ENCODE measurements at places on chromosomes 5 and 9.
A peak's percentile ranks its signal among the peaks of the same experiment; 100 is the strongest.

DNA sequence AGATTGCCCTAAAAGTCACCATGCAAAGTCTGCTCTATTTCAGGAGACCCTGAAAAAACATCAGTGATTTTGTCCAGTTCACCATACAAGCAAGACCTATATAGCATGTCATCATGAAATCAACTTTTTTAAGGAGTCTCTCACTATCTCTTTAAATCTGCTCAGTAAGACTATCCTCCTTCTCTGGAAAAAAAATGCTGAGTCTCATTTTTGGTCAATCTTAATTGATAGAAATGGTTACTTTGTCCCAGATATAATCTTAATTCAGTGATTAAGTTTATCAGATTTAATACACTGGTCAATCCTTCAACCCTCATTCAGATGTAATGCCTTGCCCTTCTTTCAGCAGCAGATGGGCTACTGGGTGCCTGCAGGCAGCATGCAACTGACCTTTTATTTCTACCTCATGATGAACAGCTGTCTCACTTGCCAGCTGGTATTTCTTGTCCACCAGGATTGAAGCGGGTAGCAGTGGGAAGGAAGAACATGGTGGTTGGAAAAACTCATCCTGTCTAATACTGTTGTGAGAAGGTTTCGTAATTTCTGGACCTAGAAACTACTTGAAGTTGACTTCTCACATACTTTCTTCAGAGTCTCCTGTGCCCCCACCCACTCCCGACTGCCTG, 375.3 kb downstream of the DNAH5 start:
- DNase-seq, result no peak

DNA sequence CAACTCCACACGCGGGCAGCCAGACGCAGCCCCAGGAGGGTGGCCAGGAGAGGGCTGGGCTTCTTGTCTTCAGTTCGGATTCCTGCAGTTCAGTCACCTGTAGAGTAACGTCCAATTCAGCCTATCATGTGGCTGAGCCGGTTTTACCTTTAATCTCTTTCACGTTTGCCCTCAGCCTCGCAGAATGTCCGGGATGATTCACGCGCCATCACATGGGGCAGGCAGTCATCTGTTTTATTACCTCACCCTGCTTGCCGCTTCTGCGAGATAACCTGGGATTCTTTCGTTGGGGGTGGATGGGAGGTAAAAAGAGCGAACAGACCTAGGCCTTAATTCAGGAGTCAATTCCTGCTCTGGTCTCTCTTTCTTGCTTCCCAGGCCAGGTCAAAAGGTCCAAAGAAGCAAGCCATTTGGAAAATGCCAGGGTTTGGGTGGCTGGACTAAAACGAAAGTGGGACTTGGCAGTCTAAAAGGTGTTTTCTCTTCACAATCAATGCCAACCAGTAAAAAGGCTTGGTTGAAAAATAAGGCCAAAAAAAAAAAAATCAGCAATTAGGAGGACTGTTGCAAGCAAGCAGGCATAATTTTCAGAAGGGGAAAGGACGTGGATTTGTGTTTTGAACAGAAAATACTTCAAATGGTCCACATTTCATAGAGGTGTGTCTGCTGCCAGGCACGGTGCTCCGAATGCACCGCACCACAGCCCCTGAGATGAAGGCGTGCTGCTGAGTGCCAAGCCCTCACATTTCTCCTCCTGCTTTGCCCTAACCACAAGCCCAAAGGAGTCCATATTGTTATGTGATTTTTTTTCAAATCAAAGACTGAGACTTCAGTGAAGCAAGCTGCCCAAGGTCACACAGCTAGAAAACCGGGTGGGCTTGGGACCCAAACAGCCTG, 2.8 kb upstream of the WWC1 start:
- no peak for DNase-seq

- no peak for DNase-seq
Measured at GRCh38 chr5:95734906-95735305, 3.8 kb downstream of the RHOBTB3 start.

GRCh38 chr5:57842364-57843058, 359.9 kb upstream of the ACTBL2 start:
- no peak for DNase-seq

DNA sequence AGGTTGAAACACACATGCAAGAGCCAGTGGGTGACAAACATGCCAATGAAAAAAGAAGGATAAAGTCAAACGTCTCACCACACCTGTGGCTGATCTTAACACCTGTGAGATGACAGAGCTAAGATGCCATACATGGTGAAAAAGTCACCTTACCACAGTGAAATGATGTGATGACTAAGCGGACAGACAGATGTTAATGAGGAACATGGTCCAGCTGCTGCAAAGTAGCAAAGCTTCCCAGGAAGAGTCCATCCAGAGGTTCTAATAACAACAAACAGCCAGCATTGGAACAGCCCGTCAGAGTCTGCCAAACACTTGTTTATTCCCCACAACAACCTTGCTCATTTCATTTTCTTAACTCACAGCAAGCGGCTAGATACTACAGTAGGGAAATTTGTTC, 1.9 kb downstream of the KIAA1191 start:
- no peak for DNase-seq

GRCh38 chr5:108353087-108353486, 28.8 kb downstream of the FBXL17 start:
- DNase-seq, result no peak

DNA sequence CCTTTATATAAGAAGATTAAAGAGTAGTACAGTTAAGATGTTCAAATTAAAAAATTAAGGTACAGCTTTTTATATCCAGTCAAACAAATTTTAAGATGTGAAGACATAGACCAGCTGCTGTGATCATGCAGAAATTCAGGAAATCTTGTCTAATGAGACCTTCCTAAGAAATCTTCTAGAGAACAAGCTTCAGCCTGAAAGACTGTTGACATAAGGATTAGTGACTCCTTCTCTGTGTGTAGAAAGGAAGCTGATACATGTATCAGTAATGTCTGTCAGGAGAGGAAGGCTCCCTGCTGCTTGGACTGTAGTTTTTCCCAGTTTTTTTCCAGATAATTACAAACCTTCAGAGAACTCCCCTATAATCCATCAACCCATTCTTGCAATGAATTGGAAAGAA, 75.8 kb upstream of the PCSK5 start:
- no peak for DNase-seq

- no peak for DNase-seq
Measured at GRCh38 chr5:62779010-62779422, 200.4 kb downstream of the LRRC70 start.

DNA sequence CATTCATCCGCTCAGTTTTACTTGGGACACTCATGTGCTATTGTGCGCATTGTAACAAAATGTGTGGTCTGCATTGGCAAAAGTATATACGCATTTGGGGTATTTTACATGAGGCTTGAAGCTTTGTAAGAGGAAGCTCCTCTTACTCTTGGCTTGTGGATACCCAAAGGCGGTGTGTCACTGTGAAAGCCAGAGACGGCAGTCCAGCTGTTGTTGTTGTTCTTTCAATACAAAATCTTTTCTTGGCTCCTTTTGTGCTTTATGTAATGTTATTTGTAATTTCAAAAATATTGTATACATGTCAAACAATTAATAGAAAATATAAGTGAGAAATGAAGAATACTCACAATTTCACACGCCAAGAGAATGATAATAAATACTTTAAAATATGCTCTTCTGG, 128.3 kb upstream of the MOCS2 start:
- DNase-seq, result no peak

DNA sequence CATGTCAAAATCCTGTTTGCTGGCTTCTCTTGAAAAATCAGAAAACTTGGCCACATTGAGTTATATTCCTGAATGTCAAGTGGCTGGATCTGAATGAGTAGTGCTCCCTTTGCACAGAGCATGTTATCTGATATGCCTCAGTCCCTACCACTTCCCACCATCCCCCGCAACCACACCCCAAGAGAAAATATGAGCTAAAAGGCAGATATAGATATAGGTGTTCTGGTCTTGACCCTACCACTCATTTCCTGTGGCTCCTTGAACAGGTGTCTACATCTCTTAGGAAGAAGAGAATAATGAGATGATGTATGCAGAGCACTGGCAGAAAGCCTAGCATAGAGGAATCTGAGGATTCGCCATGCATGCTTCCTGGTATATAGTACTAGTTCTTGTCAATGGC, 6.6 kb upstream of the CYSTM1 start:
- DNase-seq, result no peak

GRCh38 chr9:129312251-129313122, 134.4 kb upstream of the IER5L start:
- DNase-seq, result no peak

DNA sequence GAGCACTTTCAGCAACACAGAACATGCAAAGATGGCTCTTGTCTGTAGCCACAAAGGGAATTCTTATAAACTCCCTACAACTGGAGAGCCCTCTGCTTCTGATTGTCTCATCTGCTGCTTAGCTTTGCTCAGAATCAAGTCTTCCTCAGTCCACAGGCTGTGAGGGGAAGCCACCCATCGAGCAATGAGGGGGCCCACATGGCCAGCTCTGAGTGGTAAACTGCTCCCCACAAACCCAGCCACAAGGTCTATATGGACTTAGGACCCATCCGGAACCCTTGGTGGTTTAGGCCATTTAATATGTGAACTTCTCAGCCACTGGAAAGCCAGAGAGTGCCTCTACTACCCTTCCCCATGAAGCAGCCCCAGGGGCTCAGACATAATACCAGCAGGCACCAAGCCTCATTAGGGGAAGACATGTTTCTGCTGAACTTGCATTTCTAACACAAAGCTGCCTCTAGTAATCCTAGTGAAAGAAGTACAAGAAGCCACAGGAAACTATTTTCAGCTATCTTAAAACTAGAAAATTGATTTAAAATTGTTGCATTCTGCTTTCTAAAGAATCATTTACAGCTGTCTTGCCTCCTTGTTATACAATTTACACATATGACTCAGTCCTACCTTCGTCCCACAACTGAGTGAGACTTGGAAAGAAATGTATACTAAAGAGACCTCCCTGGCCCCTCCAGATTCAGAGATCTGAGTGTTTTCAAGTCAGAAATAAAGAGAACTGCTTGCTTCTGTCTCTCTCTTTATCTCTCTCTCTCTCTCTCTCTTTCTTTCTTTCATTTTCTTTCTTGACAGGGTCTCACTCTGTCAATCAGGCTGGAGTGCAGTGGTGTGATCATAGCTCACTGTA, 90.2 kb downstream of the ESM1 start:
- no peak for DNase-seq

- no peak for DNase-seq
Measured at GRCh38 chr5:67050125-67050524, 146.5 kb downstream of the CD180 start.

- DNase-seq, result no peak
Measured at GRCh38 chr5:125181159-125181558, 434.7 kb upstream of the ZNF608 start.

DNA sequence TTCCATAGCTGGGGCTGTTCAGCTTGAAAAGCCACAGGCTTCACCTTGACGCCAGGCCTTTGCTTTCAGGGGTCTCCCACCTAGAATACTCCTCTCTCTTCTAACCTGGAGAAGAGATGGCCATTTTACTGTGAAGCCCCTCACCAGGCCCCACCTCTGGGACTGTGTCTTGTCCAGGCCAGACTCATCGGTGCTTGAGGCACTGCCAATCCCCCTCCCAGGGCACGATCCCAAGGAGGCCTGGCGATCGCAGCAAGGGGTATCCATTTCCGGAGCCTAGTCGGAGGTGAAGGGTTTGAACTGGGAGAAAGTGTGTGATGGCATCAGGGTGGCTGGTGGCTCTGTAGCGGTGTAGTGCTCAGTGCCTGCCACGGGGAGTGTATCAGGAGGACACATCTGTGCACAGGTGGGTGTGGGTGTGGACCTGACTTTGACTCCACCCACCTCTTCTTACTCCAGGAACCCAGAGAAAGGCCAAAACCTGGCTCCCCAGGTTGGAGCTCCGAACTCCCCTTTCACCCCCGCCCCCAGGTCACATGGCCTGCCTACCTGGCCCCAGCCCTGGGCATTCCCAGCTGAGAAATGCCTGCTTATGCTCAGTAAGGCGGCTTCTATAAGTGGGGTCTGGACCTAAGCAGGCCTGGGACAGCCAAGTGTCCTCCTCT, 27.4 kb upstream of the ENHO start:
- no peak for DNase-seq

GRCh38 chr9:104118916-104119315, 24.8 kb downstream of the SMC2 start:
- no peak for DNase-seq

GRCh38 chr9:95131023-95131943, 186.2 kb downstream of the FANCC start:
- peak; percentile 25 for DNase-seq

- no peak for DNase-seq
Measured at GRCh38 chr9:72586388-72587130, 65.2 kb downstream of the TMC1 start.

DNA sequence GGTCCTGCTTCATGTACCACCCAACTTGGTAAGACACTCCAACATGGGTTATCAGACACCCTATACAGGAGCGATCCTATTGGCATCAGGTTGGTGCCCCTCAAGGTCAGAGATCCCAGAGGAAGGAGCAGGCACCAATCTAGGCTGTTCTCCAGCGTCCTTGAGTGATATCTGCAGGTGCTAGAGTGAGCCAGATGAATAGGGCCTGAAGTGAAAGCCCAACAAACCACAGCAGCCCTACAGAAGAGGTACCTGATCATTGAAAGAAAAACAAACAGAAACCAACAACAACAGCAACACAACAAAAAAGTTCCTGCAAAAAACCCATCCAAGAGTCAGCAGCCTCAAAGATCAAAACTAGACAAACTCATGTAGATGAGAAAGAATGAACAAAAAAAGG, 584.8 kb downstream of the HINT1 start:
- no peak for DNase-seq

DNA sequence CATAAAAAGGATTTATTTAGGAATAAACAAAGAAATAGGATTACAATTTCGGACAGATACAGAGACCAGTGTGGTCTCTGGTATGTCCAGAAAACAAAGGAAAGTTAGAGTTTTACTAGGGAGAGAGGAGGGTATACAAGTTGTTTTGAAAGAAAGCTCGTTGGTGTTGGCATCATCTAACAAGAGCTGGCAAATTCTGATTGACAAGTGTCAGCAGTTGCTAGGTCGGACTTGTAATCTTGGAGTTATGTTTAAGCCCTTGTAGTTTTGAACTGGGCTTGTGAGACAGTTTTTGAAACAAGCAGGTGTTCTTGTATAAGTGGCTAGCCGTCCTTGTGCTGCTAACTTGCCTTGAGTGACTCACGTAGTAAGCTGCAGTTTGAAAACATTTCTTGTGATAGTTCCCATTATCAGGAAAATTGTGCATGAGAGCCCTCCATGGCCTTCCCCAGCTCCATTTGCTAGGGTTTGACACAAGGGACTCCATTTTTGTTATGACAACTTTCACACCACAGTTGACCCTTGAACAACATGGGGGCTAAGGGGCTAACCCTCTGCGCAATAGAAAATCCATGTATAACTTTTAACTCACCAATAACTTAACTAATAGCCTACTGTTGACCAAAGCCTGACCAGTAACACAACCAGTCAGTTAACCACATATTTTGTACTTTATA, 48.1 kb downstream of the ZNF622 start:
- DNase-seq, result no peak

GRCh38 chr9:92607773-92608172, 62.2 kb downstream of the IPPK start:
- no peak for DNase-seq

- DNase-seq, result no peak
Measured at GRCh38 chr9:112262577-112262976, 70.8 kb downstream of the PTBP3 start.

Measured in T-helper 9 cell (primary cell).